ENCODE measurements at places on chromosomes 4 and X.

- DNase-seq: no peak
Observed at GRCh38 chrX:68714856-68715255, 67.4 kb downstream of the STARD8 start.

DNA sequence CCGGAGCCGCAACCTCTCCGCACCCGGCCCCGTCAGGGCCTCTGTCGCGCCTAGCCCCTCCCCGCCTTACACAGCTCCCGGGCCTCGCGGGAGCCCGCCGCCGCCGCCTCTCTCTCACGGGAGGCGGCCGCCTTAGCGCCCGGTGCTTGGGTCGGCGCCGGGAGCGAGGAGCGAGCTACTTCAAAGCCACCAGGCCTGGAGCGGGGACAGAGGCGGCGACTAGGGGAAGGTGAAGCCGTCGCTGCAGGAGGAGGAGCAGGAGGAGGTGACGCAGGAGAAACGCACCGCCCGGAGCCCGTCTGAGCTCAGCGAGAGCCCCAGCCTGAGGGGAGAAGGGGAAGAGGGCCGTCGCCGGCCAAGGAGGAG lies 250 bp downstream of the USP9X start:
- DNase-seq: no peak

DNA sequence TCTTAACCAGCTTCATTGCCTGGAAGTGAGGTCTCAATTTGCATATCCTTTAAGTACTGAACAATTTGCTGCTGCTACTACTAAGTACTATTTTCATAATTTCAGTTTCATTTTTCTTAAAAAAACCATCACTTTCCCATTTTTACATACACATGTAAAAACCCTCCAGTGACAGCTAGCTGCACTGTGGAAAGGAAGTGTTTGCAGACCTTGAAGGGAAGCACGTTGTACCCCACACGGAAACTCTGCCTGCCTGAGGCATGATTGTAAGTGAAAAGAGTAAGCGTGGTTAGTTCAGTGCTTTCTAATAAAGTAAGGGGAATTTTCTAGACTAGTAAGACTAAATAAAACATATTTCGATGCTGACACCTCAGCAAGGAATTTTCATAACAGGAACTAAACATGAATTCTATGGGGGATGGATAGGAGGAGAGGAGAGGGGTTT lies 103.6 kb downstream of the RAPGEF2 start:
- DNase-seq: peak; percentile 21

DNA sequence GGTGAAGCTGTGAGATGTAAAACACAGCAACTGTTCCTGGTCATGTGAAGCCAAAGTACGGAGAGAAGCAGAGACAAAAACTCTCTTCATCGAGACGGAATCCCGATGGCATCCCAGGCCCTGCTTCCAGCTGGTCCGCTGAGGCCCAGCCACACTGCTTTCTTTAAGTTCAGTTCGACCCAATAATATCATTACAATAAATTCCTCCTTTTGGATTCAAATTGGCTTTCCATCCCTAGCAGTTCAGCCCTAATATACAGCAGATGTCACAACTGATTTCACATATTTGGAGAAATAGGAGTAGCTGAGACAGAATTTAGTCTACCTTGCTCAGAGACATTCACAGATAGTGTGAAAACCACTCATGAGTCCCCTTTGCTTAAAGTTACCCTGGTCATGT lies 98.3 kb upstream of the SPRY1 start:
- no peak for DNase-seq

DNA sequence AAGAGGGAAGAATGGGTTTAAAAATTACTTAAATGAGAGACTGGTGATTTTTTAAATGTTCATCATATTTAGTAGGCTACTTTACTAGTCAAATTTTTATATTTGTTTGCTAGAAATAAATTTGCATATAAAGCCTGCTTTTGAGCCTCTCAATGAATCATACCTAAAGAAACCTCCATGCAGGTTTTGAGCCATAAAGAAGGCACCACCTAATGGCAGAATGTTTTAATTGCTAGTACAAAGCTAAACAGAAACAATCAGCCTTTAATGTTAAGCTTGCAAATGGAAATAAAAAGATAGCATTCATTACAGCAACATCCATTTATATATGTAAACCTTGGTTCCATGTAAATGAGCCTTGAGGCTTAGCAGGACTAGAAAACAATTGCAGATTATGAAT lies 989.7 kb downstream of the CCSER1 start:
- no peak for DNase-seq

DNA sequence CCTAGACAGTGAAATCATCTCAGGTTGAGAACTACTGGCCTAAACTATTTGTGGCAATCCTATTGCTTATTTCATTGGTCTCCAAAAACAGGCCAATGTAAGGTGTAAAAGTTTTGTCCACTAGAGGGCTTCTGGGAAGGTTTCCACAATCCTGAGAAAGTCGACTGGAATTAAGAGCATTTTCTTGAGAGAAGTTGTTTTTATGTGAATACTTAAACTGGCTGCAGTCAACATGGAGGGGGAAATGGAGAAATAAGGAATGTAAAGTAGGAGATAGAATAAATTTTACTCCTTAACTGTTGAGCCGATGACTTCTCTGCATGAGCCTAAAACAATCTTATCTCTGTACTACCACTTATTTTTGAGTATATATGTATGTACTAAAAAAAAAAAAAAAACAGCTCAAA lies 11.0 kb upstream of the EIF4E start:
- DNase-seq: no peak

GRCh38 chr4:172843192-172843591 lies 325.4 kb upstream of the GALNT7 start:
- no peak for DNase-seq

DNA sequence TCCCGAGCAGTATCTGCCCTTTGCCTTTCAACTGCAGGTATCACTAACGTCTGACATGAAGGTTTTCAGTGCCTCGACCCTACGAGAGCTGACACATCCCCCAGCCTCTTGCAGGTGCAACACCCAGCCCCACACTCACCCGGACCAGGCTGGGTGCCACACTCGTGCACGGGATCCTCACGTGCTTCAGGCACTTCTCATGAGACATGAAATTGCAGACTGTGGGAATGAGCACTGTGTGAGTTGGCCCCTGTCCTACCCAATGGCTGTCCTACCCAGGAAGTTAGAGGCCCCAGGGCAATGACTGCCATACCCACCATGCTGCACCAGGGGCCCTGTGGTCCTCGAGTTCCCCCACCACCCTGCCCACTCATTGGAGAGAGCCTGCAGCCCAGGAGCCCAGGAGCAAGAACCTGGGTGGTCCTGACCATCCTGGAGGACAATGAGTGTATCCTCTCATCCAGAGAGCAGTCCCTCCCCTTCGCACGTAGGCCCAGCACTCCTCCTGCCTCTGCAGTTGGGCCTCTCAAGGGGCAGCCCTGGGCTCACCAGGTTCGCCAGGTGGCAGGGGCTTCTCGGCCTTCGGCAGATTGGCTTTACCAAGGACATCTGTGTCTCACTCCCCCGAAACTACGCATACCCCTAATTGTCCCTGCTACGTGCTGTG lies 2.4 kb downstream of the DGKQ start:
- no peak for DNase-seq

DNA sequence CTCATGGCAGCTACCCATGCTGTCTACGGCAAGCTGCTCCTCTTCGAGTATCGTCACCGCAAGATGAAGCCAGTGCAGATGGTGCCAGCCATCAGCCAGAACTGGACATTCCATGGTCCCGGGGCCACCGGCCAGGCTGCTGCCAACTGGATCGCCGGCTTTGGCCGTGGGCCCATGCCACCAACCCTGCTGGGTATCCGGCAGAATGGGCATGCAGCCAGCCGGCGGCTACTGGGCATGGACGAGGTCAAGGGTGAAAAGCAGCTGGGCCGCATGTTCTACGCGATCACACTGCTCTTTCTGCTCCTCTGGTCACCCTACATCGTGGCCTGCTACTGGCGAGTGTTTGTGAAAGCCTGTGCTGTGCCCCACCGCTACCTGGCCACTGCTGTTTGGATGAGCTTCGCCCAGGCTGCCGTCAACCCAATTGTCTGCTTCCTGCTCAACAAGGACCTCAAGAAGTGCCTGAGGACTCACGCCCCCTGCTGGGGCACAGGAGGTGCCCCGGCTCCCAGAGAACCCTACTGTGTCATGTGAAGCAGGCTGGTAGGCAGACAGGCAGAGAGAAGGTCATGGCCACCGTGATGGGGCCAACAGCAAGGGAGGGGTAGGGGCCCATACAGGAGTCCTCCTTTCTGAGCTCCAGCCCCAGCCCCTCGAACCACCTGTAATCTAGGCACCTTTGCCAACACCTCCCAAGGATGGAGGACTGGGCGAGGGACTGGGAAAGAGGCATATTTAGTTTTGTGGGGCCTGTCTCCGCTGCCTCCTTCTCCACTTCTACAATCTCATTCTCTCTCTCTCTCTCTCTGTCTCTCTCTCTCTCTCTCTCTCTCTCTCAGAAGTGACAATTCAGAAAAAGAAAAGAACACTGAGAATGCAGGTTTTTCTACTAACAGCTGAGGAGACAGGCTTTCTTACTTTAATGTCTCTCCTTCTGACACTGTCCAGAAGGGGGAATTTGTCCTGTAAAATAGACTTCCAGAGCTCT lies 4.7 kb upstream of the TSPYL2 start:
- no peak for DNase-seq

DNA sequence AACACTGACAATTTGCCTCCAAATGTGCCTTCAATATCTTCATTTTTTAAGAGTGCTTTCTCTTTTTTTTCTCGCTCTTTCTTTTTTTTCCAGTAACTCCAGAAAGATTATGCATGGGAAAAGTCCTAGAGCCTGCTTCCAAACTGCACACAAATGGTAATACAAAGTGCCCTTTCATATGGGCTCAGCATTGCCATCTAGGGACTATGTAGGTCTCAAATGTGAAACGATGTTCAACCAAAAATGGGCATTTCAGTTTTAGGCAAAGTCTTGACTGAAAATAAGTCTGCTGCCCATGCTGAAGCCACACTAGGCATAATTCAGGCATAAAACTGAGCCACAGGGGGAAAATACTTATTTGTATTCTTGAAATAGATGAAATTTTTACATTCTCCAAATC lies 65.6 kb downstream of the SYNPO2 start:
- no peak for DNase-seq

GRCh38 chr4:133623847-133624246 lies 474.8 kb downstream of the PCDH10 start:
- DNase-seq: no peak

- peak; percentile 54 for DNase-seq
Observed at GRCh38 chr4:143381189-143382118, 44.8 kb downstream of the GAB1 start.

Measured in AG04449 (cell line).